Fibroblast of skin of right quadriceps (primary cell): ENCODE measurements at places on chromosomes 13 and 19.
A peak's percentile ranks its signal among the peaks of the same experiment; 100 is the strongest.

- DNase-seq = no peak
Observed at GRCh38 chr13:94590744-94591143, 5.2 kb downstream of the TGDS start.

DNA sequence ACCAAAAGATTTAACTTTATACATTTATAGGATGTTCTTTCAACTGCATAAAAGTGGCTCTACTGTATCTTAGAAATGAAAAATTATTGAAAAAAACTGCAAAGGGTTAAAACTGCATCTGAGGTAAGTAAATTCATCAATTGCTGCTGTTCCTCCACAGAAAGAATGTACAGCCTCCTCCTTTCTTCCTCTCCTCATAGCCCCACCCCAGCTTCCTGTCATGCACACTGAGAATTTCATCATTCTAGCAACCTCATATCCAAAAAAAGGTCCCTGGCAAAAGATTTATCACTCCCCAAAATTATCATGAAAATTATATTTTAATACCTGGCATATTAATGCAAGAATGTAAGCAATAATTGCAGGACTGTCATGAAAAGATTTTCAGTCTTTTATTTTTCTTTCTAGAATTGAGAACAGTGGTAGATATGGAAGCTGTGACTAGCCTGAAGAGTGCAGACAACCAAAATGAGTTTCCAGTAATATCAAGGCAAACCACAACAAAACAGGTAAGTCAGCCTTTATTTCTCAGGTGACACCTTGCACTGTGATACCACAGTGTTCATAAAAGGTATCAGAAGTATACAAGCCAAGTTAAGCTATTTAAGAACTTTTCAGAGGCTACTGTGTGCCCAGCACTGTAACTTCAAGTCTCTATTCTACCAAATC lies 110.8 kb downstream of the SUCLA2 start:
- DNase-seq = peak; percentile 48

DNA sequence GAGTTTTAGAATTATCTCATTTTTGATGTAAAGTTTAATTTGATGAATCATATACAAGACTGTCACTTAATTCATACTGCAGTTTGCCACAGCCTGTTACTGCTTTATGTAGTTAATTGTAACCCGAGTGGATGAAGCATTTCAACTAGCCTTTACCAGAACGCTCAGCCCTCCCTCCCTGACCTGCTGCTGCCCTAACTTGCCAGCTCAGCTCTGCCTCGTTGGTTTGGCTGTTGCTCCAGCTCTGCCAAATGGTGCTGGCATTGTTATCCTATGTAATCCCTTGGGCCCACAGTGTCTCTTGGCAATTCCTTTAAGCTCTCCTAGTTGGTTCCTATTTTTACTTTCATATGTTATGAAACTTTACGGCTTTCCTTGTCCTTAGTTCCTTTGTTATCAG lies 113.3 kb downstream of the LMO7 start:
- peak; percentile 44 for DNase-seq

DNA sequence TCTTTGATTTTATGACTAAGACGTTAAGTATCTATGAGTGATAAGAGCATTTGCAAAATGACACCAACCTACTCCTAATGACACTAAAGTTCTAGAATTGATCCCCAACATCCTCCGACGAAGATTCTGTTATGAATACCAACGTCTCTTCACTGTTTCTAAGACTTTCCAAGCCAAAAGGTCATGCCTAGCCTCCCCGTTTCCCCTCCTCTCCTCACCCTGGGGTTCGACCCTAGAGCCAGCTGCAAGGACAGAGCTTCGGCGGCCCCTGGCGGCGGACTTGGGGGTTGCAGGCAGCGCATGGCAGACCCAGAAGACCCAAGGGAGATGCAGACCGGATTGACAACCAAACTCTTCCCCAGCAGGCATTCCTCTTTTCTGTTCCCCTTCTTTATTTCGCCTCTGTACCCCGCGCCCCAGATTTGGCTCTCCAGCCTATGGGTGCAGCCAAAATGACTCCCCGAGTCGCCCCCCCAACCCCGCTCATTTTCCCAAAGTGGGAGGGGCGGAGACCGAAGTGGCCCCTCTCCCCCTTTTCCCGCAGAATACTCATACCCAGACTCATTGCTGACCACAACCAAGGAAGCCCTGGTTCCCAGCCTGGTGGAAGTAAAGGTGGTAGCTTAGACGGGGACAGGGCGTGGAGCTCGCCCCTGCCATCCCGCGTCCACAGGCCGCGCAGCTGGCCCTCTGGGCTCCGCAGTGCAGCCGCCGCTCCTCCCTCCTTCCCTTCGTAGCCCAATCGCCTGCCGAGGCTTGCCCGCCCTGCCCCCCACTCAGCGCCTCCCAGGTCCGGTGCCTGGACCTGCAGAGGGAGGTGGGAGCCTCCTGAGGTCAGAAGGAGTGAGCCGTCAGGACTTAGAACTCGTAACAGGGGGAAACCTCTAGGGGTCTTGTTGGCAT lies 4.1 kb upstream of the EML2 start:
- DNase-seq = peak; percentile 74

GRCh38 chr13:46360604-46361003 lies 26.4 kb downstream of the RUBCNL start:
- DNase-seq = no peak

- DNase-seq = no peak
Observed at GRCh38 chr13:113407103-113407530, 43.2 kb upstream of the GRTP1 start.

DNA sequence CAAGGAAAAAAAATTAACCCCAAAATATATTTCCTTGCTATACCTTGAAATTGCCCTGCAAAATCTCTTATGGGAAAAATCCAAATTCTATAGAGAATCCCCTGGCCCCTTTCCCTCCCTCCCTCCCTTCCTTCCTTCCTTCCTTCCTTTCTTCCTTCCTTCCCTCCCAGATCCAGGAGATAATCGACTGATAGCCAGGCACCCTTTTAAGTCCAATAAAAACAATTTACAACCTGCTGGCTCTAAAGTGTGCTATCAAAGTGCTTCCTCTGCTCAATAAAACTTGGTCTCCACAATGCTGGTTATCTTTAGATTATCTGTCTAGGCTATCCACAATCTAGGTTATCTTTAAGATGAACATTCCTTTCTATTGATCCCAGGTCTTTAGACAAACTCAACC lies 83.1 kb upstream of the TUBA3C start:
- no peak for DNase-seq

DNA sequence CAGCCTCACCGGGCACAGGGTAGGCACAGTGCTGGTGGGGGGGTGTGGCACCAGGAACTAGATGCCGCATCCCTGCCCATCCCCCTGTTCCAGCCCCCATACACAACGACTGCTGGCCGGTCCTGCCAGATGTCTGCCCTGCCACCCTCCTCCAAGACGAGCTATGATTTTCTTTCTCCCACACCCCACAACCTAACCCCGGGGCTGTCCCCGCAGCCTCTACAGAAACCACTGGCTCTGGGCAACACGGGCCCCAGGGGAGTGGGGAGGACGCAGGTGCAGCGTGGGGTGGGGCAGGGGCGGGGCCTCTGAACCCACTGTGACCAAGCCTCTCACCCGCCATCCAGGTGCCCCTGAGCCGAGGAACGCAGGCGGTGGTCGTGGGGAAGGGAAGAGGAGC lies 15.5 kb downstream of the PGLS start:
- no peak for DNase-seq

GRCh38 chr19:29290853-29291252 lies 77.9 kb upstream of the UQCRFS1 start:
- no peak for DNase-seq

GRCh38 chr13:112467236-112467635 lies 91.1 kb downstream of the SPACA7 start:
- DNase-seq = no peak
